Chondrocyte (in vitro differentiated cells): ENCODE measurements at places on chromosomes 12 and 14.

DNA sequence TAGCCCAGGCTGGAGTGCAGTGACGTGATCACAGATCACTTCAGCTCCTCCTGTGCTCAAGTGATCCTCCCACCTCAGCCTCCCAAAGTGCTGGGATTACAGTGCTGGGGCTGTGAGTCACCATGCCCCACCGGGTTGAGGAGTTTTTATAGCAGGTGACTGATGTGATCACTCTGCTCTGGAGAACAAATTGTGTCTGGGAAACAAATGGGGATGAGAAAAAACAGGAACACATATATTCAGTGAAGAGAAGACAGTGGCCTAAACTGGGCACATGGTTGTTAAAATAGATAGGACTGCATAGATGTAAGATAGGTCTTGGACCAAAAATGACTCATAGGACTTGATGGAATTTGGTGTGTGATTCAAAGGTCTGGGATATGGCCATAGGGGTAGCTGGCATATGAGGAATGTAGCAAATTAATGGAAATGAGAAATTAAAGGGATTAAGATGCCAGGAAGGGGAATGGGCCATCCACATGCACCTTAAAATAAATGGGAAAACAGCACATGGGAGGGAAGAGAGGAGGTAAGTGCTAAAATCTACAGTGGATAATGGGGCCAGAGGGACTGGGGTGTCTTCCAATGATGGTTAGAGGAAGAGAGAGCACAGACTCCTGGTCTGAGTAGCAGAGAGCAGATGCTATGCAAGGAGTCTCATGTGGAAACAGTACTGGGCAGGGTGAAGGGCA, 11.2 kb downstream of the BCAT1 start:
- peaks cover 4% of the 10 kb centered on the region for H3K36me3 ChIP-seq
- no peak overlapping the region for H3K27ac ChIP-seq
- no peaks in the 10 kb centered on the region for H3K27me3 ChIP-seq
- H3K4me3 ChIP-seq: no peak overlapping the region

DNA sequence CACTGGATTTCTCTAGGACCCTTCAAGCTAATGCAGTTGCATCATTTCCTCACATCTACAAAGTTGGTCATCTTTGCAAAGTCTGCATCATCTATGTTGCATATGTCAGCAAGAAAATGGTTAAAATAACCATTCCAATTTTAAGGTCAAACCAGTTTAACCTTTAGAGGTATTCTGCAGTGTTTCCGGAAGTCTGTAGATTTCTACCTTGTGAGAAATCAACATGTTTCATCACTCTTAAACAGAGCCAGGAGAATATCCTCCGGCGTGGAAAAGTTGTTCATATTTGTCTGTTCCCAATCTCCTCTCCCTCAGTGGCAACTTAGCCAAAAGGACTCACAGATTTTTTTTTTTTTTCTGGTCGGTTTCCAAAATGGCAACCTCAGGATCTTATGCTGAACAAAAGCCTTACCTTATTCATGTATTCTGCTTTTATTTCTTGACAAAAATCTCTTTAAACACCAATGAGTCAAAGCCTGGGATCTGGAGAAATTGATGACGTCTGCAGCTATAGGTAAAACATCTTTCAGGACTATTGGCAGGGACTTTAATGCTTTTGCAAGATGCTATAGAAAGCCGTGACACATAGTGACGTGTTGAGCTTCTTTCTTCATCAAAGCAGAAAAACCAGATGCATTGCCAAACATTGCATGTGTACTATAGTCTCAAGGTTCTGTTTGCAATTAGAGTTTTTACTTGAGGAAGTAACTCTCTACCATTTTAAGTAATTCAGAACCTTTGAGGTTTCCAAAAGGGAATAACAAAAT, 16.0 kb upstream of the CDK17 start:
- no peak overlapping the region for H3K4me3 ChIP-seq
- H3K27ac ChIP-seq: no peak overlapping the region
- H3K4me1 ChIP-seq: peaks cover 19% of the 10 kb centered on the region
- no peak for DNase-seq
- H3K36me3 ChIP-seq: no peaks in the 10 kb centered on the region

DNA sequence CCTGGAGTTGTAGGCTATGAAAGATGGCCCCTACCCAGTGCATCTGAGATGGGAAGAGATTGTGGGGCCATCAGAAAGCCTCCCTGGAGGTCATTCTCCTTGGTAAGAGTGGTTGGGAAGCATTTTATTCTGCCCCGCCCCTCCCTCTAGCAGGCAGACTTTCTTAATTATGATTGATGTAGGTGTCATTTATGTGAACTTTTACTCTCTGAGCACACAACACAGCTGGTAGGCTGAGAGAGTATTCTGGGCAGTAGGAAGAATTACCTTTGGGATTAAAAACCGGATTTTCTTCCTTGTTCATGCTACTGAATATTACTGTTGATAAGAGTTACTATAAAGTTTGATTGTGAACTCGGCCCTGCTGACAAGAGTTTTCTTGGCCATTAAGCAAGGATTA, 266.8 kb downstream of the TTC6 start:
- no peak overlapping the region for H3K27ac ChIP-seq
- no peak overlapping the region for H3K4me3 ChIP-seq
- peaks cover 6% of the 10 kb centered on the region for H3K27me3 ChIP-seq
- H3K4me1 ChIP-seq: no peaks in the 10 kb centered on the region

DNA sequence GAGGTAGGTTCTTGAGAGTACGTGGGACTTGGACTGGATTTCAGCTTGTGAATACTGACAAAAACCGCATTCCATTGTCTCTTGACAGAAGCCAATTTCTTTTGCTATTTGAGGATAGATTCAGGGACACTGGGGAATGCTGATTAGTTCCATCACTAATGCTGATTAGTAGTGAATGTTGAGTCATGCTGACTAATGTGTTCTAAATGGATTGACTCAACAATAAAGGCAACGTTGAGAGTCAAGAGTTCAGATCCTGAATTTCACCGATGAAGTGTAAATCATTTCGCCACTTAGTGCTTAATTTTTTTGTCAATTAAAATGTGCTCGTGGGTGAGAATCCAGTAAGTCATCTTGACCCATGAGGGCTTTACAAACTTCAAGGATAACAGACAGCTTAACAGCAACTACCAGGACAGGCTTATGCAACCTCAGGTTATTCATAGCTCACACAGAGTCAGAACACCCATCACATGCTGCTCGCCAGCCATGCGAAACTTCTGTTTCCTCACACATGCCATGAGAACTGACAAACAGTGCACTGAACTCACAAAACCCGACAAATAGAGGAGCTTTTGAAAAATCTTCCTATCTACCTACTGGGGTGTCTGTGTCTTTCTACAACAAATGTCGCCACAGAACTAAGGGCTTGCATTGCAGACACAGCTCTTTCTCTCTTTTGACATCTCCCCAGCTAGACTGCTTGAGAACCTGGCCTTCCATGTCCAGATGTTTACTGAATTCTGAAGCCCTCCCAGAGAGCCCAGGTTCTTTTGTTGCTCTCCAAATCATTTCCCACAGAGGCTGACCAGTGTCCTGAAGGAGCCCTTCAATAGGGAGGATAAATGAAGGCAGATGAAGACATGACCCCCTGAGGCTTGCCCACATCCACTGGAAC, 316.4 kb downstream of the ZFP36L1 start:
- H3K36me3 ChIP-seq: peaks cover 1% of the 10 kb centered on the region
- no peak for DNase-seq
- H3K27me3 ChIP-seq: no peaks in the 10 kb centered on the region
- no peak overlapping the region for H3K4me3 ChIP-seq
- H3K4me1 ChIP-seq: peaks cover 13% of the 10 kb centered on the region

DNA sequence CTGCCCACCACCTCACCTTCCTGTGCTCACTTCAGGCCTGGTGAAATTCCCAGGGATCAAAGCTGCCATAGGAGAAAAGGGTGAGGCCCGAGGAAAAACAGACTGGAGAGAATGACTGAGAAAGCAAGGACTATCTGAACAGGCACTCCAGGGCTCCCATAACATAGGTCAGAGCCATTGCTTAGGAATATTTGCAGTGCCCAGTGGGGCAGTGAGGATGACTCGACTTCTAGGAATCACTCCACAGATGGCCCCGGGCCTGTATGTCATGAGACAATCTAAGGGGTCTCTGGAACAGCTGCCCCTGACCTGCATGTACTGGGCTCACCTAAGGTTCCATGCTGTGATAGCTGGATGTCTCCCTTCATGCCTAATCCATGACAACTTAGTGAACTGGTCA, 51.6 kb downstream of the GPHB5 start:
- H3K4me3 ChIP-seq: no peak overlapping the region
- H3K36me3 ChIP-seq: peaks cover 12% of the 10 kb centered on the region
- no peak for DNase-seq
- no peaks in the 10 kb centered on the region for H3K27me3 ChIP-seq
